ENCODE measurements at places on chromosomes 4 and X.

DNA sequence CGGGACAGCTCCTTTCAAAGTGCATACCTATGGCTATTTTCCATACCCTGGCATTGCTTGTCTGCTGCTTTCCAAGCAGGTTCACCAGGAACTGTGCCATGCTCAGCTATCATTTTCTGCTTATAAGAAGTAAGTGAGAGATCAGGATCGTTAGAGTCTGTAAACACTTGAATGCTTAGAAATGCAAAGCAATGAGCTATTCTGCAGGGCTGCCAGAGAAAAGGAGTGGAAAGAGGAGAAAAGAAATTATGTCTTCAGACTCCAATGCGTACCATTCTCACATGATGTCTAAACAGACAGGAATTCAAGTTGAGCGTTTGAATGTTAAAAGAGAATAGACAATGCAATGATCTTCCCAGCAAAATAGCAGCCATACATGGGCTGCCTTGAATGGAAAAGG is 245.5 kb upstream of the SLC7A11 start:
- DNase-seq: no peak

- DNase-seq: no peak
Measured at GRCh38 chr4:47194036-47194737, 162.8 kb downstream of the GABRB1 start.

DNA sequence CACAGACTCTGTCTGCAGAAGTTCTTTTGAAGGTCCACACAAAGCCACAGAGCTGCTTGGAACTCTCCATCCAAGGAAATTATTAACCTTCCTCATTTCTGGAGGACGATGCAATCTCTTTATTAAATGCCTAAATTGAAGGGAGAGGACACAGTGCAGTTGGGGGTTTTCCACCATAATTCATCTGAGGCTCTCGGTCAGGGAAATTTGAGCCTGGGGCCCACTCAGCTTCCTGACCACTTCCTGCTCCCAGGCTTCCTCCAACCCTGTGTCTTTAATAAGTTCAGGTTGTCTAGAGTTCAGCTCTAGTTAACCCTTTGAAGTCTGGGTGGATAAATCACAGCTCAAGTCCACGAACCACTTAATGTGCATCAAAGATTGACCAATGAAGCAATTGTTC is 58.5 kb downstream of the PRPS1 start:
- DNase-seq: no peak

GRCh38 chr4:102259702-102260101 is 85.6 kb downstream of the SLC39A8 start:
- no peak for DNase-seq

DNA sequence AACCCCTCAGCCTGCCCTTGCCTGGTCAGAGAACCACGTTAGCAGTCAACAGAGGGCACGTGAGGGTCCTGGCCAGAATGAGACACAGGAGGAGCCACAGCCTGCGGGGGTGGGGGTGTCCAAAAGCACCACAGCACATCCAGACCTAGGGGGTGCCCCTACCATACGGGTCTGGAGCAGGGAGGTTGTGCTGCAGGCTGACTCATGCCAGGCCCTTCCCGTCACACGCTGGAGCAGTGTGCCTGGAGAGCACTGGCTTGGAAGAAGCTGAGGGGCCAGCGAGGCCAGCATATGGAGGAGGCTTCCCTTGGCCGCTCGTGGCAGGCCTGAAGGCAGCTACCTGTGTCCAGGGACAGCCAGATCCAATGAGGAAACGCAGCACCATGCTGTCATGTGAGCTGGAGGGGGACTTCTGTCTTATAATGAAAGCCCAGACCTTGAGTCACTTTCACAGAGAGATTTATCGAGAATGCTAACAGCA is 1.5 kb upstream of the IRAK1 start:
- DNase-seq: no peak

DNA sequence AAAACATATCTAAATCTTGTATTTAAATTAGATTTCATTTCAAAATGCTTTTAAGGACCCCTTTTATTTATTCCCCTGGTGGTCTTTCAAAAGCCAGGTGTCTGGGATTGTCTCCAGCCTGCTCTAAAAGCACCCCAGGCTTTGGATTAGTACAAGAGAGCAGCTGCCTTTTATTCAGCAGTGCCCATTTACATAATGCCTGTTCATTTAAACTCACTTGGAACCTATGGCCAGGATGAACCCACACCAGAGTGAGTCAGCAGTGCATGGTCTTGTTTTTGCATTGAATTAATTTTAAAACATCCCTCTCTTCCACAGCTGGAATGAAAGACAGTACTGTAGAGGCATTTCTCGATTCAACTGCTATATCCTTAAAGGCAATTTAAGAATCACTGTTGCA is 64.1 kb upstream of the TENM3 start:
- DNase-seq: no peak

GRCh38 chr4:100836929-100837328 is 319.1 kb upstream of the EMCN start:
- no peak for DNase-seq

DNA sequence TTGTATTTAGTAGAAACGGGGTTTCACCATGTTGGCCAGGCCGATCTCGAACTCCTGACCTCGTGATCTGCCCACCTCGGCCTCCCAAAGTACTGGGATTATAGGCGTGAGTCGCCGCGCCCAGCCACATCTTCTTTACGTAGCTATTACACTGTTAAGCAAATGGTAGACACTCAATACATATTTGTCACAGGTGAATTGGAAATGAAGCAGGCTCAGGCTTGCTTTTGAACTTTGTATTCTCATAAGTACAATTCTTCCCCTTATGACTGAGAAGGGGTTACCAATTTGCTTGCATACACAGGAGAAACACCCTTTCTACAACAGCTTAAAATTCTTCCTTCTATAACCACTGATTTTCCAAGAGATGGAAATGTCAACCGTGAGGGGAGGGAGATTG is 787 bp upstream of the SRPX2 start:
- DNase-seq: no peak

DNA sequence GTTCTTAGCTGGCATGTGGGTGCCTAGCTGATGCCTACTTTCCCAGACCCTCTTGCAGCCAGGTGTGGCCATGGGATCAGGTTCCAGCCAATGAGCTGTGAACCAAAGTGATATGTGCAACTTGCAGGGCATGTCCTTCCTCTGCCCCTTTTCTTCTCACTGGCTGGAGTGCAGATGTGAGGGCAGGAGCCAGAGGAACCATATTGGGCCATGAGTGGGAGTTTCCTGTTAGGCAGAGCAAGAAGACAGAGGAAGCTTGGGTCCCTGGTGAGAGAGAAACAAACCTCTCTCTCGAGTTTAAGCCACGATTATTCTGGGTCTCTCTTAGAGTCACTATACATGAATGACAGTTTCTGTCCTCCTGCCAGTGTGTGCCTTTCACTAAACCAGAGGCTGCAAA is 120.4 kb upstream of the STX18 start:
- no peak for DNase-seq

DNA sequence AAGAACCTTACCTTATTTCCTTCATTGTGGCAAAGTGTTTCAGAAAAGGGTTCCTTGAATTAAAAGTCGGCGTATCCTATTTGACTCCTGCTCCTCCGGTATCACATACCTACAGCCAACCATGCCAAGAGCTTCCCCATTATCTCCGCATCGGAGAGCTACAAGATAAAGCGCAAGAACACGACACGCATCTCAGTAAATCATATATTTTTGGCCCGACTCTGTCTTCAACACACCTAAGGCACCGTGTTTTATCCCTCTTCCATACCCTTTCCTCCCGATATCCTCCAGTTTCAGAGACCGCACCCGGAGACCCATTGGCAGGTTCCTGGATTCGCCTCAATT is 497 bp upstream of the THAP9 start:
- DNase-seq: no peak

GRCh38 chr4:108372681-108373080 is 203.9 kb upstream of the LEF1 start:
- no peak for DNase-seq

DNA sequence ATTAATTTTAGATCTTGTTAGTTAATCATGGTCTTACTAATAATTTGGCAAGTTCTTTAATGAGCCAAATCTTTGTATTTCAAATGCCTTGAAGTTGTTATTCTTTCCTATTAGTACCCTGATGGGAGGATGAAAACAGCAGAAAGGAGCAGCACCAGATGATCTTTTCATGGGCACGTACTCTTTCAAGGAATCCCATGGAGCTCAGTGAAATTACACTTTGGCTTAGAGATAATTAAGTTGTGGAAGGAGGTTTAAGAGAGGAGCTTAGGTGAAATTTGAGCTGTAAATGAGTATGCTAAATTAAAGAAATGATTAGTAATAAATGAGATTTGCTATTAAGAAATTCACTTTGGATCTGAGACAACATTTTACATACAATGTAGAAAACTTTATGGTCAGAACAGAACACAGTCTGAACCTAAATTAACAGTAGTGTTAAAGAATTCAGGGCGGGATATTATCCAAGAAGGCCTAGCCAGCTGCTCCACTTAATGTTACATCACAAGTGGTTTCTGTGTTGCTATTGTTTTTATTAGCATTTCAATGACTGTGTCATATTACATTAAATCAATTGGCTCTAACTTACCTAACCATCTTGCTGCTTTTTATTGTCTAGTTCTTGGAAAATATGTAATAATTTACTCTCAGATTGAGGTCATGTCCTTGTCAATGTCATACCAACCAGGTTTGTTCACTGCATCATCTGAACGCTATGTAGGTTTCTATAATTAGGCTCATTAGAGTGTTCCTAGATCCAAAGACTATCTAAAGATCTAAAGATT is 3.9 kb downstream of the MTHFD2L start:
- no peak for DNase-seq

GRCh38 chr4:24588216-24588954 is 4.0 kb upstream of the DHX15 start:
- no peak for DNase-seq

DNA sequence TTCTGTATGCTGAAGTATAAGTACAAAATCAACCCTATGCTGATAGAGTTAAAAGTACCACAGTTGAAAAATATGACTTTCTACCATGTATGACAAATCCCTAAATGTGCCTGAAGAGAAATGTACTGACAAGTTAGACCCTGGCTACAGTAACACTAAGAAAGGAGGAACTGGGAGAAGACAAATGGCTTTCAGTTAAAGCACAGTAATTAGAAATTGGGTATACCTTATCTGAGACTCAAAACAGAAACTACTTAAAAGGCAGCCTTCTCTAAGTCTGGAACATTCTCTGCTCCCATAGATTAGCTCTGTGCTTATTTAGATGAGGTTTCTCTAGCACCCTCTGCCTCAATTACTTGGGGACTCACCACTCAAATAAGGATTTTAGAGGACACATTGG is 189.1 kb downstream of the GPC3 start:
- no peak for DNase-seq

DNA sequence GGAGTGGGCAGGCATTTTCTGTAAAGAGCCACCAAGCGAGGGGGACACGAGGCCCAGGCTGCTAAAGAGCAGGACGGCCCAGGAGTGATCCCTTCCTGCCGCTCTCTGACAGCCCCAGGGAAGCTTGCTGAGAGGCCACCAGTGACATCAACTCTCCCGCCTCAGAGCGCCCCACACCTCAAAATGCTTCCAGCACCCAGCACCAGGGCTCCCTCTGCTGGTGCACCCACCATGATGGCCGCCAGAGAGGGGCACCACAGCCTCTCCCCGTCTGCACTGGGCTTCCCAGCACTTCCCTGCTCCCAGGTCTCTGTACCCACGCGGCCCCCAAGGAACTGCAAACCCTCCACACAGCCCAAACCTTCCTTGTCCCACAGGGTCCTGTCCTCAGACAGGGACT is 40.4 kb downstream of the GAK start:
- DNase-seq: no peak

- DNase-seq: no peak
Measured at GRCh38 chr4:172147687-172148086, 334.5 kb downstream of the GALNTL6 start.

- no peak for DNase-seq
Measured at GRCh38 chr4:82382751-82383150, 9.0 kb upstream of the HNRNPD start.

DNA sequence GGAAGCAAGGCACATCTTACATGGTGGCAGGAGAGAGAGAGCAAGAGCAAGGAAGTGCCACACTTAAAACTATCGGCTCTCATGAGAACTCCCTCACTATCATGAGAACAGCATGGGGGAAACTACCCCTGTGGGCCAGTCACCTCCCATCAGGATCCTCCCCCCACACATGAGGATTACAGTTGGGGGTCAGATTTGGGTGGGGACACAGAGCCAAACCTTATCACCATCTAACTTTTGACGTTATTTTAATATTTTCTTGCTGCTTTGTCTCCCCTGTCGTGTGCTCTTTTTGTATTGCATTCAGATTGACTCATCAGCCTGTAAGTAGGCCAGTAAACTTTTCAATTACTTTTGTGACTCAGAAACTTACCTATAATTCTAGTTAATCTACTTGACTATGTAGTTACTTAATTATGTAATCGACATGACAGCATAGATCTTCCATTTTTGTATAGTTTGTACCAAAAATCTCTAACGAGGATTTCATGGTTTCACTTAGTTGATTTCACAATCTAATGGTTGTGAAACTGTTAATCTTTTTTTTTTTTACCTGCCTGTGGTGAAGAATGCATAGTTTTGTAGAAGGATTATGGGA is 18.3 kb downstream of the STIM2 start:
- DNase-seq: peak; percentile 30

DNA sequence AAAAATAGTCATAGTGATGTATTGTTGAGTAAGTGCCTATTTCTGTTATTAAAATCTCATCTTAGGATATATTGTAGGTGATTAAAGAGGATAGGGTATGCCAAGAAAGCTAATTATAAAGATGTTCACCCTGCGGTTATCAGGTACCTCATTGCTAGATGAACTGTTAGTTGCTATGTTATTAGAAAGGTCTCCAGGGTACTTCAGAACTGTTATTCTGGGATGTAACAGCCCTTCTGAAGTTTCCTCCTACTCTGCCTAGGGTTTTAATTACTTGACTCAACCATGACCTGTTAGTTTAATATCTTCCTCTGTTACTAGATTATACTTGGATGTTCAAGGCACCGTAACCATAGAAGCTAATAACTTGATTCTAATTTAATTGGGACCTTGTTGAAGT is 15.4 kb downstream of the TMPRSS11E start:
- DNase-seq: no peak

DNA sequence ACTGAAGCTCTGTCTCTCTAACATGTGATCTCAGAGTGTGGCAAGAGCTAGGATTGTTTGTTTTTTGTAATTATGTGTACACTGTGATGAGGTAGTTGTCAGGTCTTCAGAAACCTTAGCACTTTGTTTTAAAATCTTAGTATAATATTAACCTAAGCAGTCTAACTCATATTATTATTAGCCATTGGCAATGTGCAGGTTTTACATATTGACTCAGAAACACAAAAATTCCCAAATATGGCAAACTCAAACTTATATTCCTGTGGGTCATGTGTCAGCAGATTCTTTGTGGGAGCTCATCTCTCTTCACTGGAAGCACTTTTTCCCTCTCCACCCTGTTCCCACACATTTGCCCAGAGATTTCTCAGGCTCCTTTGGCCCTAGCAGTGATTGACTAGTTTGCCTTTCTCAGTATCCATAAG is 8.2 kb upstream of the PWWP3B start:
- DNase-seq: no peak

- peak; percentile 6 for DNase-seq
Measured at GRCh38 chr4:128782076-128782715, 27.3 kb upstream of the JADE1 start.

GRCh38 chr4:8582941-8583654 is 2.9 kb downstream of the GPR78 start:
- DNase-seq: no peak
